ENCODE measurements at places on chromosomes 11 and 22.

DNA sequence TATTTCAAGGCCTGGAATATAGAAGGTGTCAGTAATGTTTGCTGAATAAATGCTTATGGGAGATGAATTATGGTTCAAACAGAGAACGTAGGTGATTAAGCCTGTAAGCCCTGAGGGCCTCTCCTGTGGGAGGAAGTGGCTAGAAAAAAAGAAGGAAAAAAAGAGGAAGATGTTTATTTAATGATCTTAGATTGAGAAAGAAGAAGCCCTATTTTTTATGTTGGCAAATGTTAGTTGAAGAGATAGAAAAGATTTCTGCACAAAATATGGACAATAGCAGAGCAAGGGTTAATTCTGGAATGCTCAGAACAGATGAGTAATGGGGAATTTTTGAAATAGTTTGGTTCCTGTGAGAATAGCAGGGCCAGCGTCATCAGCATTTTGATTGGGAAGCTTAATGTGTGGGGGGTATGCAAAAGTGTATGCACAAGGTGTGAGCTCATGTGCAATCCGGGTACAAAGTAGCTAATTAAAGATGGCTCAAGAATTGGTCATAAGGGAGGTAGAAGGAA, 95.7 kb downstream of the TEAD1 start:
- no peak for DNase-seq

DNA sequence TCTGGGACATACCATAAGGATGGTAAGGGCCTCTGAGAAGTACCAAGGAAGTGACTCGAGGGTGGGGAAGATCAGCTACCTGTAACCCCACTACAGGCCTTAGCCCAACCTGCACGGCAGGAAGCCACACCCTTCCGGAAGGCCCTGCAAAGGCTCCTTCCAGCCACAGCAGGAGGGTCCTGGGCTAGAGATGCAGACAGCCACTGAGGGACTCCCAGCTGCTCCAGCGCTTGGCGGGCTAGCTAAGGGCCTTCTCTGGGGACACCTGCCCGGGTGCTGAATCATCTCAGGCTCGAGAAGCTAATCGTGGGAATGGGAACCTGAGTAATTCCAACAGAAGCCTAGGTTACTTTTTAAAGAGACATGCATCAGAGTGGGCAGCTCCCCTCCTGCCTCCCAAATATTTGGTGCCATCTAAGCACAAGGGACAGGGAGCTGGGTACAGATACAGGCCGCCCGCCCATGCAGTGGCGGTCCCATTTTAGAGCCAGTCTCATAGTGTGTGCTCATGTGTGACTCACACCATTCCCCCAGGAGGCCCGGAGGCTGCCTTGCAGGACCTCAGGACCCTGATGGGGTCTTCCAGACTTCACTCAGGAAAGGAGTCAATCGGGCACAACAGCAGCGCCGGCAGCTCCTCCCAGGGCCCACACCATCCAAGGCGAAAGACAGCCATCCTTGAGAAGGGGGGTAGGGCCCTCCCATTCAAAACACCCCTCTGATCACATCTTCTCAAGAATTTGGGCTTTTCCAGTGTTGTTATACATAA, 8.0 kb downstream of the MYH9 start:
- DNase-seq: no peak

DNA sequence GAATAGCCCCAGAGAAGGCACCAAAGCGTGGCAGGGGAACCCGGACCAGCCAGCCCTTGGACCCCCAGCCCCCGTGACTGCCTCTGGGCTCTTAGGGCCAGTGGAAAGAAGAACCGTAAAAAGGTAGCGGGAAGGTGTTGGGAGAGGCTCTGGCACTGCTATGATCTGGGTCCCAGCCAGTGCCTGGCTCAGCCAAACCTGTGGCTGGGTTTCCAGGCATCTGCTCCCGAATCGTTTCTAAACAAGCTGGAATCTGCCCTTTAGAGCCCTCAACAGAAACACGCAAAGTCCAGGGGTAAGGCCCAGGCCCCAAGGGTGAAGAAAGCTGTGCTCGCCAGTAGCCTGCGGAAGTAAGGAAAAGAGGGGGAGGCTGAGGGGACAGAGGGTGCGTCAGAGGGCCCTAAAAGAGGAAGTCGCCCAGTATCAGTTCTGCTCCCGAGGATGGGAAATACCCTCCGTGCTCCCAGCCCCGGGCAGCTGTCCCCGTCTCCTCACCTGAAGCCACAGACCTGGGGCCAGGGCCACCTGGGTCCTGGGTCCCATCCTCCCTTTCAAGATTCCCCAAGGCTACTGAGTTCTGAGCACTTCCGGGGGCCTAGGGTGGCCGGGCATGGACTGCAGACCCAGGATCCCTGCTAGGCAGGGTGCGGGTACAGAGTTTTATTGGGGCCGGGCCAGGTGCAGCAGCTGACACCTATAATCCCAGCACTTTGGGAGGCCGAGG, 24.7 kb downstream of the IL10RA start:
- peak; percentile 90 for DNase-seq

DNA sequence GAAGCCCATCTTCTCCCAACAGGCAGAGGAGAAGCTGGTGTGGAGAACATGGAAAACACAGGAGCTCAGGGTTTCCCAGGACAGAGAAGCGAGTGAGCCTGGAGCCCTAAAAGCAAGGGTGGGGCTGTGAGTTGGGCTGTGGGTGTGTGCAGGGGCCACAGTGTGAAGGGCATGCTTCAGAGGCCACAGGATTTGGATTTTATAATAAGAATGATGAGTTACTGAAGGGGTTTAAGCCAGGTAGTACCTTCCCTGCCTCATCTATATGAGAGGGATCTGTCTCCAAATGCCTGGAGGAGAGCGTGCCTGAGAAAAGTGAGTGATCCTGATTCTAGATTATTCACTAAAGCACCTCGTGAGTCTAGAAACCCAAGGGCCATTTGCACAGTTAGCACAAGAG, 106.8 kb downstream of the VPREB1 start:
- peak; percentile 64 for DNase-seq

DNA sequence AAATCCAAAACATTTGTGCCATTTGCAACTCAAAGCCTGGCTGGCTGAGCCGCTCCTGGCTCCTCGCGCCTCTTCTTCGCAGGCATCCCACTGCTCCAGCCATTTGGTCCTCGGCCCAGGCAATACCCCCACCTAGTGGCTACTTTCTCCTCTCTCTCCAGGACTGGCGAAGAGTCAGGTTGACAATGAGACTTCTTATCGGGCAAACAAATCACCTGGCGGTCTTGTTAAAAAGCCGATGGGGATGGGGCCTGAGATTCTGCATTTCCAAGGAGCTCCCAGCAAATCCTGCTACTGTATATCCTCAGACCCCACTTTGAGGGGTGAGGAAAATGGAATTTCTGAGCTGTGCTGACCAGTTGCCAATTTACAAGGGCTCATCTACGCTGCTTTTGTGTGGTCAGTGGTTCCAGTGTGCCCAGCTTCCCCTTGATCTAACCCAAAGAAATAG, 89.0 kb downstream of the ISX start:
- no peak for DNase-seq

GRCh38 chr22:49595465-49596078, 232.1 kb downstream of the BRD1 start:
- no peak for DNase-seq

GRCh38 chr22:40593460-40594273, 42.9 kb downstream of the MRTFA start:
- no peak for DNase-seq

- no peak for DNase-seq
These were observed 73.0 kb downstream of the RTL6 start for GRCh38 chr22:44424867-44425693.

- no peak for DNase-seq
These were observed 37.2 kb downstream of the MS4A6A start for GRCh38 chr11:60145677-60146076.

- no peak for DNase-seq
These were observed 639 bp downstream of the INCENP start for GRCh38 chr11:62124186-62125113.

DNA sequence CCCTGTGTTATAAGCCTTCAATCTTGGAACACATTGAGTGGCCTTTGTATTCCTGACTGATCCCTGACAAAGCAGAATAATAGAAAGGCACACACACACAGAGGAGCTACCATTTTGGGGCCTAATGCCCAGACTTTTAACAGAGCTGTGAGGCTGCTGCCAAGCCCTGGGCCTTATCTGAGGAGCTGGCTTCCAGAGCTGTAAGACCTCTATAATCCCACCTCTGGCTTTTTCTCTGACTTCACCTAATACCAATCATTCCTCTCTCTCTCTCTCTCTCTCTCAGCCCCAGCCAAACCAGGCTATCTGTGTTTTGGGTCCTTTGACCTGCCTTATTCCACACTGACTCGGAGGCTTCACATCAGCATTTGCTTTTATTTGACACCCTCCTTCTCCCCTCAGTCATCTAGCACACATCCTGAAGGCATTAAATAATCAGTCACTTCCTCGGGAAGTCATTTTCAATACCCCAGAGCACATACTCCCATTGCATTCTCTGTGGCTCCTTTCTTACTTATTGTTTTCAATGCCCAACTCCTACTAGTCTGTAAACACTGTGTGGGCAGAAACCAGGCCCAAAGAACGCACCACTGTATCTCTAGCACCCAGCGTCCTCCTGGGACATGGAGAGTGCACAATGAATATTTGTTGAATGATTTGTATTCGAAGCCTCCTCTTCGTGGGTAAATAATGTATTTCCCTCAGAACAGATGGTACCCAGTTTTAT, 21.2 kb upstream of the TRIM44 start:
- DNase-seq: no peak

DNA sequence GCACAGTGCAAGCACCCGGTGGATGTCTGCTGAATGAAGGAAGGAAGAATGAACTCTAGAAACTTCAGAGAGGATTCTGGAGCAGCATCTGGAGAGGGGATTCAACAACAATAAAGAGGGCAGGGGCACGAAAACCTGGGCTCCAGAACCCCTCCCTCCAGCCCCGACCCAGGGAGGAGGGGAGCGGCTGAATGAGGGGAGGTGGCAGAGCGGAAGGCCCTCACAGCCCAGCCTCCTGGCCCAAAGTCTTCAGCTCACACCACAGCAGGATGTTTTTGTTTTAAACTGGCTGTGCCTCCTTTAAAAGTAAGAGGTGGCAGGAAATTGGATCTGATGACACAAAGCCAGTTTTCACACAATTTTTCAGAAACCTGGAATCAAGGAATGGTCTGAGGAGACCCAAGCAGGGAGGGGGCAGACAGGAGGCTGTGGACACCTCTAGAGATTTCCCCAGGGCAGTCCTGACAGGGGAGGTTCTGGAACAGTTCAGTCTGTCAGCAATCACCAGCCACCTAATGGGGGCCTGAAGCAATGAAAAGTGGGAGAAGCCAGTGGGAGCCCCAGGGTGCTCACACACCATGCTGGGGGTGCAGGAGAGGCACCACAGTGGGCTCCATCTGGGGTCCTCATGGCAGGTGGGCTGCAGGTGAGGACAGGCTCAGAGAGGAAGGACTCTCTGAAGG, 44.4 kb upstream of the TCF20 start:
- DNase-seq: no peak

DNA sequence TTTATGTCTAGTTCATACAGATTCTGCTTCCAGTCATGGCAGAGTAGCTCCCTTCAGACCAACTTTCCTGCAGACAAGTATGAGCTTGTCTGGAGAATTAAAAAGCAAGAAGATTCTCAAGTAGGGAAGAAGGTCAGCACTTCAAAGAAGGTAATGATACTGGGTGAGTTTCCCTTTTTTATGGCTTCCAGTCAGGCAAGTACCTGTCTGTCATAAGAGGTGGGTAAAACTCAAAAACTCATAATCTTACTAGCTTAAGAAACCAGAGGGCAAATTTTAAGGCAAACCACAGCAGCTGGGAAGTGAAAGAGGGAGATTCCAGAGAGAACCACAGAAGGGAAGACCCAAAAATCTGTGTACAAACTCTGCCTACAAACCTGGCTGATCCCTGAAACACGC, 54.2 kb downstream of the DENND5A start:
- DNase-seq: no peak

- DNase-seq: no peak
These were observed 122.7 kb downstream of the RBFOX2 start for GRCh38 chr22:35905894-35906293.

- DNase-seq: no peak
These were observed 6.8 kb downstream of the OMP start for GRCh38 chr11:77109236-77110019.

- DNase-seq: no peak
These were observed 13.1 kb downstream of the C11orf96 start for GRCh38 chr11:43955381-43956118.

GRCh38 chr11:68528630-68529029, 68.1 kb downstream of the PPP6R3 start:
- no peak for DNase-seq

Data from esophagus muscularis mucosa (tissue), 4 donors.